Cortex of kidney (tissue), 1 donor: ENCODE measurements at places on chromosomes 3 and 15.

DNA sequence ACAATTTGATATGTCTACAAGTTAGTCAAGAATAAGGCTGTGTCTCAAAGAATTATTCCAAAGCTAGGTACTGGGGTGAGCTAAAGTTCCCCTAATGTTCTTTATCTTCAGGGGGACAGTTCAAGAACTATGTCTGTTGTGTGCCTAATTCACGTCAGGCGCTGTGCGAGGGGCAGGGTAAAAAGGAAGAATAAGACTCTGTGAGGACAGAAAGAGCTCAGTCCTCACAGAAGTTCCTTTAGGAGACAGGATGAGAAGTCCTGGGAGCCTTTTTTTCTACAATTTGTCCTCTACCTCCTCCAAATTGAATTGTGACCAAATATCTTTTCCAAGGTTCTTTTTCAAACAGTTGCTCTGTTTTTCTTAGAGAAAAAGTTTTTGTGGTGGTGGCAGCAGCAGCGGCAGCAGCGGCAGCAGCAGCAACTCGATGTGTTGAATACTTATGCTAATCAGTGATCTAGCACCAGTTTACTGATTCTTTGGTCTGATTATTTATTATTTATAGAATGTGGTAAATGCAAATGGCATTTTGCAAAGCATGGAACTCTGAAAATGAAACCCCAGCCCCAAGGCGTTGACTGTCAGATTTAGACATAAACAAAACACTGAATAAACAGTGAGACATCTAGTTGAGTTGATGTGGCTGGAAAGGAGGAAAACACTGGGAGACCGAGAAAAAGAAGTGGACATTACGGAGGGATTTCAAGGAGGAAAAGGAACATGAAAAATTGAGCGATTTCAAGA is 88.6 kb downstream of the GTPBP8 start:
- no peak for DNase-seq

GRCh38 chr3:152388631-152389030 is 119.9 kb downstream of the MBNL1 start:
- no peak for DNase-seq

- no peak for DNase-seq
Measured at GRCh38 chr15:44718180-44718926, 7.0 kb downstream of the B2M start.

DNA sequence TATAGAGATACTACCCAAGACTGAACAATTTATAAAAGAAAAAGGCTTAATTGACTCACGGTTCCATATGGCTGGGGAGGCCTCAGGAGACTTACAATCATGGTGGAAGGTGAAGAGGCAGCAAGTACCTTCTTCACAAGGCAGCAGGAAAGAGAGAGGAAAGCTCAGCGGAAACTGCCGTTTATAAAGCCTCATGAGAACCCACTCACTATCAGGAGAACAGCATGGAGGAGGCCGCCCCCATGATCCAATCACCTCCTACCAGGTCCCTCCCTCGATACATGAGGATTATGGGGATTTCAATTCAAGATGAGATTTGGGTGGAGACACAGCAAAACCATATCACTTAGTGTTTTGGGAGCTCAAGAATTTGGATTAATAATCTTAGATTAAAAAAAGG is 240.2 kb downstream of the UACA start:
- DNase-seq, result no peak

DNA sequence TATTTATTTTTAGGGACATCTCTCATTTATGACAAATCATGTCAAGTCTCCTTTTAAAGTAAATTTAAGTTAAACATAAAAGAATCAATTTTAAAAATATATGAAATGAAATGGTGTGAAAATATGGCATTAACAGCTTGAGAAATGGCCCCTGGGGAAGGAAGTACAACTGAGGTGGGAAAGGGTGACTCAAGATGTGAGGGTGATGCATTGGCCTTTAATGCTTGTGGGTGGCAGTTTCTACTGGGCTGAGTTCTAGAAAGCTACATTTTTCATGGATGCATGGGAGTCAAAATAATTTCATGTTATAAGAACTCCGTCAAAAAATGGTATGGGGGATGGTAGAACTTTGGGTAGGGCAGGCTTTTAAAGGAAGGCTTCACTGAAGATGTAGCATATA is 708.8 kb upstream of the CFAP20DC start:
- DNase-seq, result no peak

DNA sequence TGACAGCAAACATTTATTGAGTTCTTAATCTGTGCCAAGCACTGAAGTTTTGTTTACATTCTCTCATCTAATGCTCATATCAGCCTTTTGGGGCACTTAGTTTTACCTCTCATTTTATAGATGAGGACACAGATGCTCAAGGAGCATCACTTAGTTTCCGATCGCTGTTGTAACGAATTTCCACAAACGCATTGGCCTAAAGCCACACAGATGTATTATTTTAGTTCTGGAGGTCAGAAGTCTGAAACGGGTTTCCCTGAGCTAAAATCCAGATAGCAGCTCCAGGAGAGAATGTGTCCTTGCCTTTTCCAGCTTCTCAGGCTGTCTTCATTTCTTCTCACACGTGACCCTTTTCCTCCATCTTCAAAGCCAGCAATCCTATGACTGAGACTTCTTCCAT is 11.1 kb downstream of the SEMA6D start:
- DNase-seq, result no peak

DNA sequence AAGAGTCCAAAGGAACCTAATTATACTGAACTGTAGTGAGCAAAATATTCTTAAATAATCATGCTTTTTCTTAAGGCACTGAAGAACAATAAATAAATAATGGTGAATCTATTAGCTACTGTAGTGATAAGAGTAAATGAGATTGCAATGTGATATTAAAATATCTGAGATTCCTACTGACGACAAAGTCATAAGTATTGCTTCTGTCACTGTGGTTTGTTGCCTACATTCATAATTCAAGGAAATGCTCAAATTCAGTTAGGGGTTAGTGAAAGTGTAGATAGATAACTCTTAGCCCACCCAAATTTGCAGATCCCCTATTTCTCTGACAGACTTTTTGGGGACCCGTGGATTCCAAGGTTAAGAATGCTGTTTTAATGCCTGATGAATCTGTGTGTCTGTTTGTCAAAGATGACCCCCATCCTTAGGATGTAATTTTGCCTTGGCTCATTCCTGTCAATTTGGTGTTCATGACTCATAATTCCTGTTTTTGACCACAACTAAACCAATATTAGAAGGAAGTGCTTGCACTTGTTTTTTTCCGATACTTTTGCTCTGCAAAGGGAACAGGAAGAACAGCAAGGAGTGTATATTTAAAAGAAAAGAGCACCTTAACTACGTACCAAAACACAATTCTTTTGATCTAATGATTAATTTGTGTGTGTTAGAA is 86.7 kb downstream of the MAGI1 start:
- DNase-seq, result no peak

- DNase-seq, result no peak
Measured at GRCh38 chr3:152421162-152421561, 152.4 kb downstream of the MBNL1 start.

GRCh38 chr3:1207904-1208303 is 115.1 kb downstream of the CNTN6 start:
- no peak for DNase-seq

- no peak for DNase-seq
Measured at GRCh38 chr3:87462228-87462627, 185.8 kb upstream of the POU1F1 start.

GRCh38 chr15:69324565-69324964 is 25.9 kb downstream of the PAQR5 start:
- no peak for DNase-seq

- no peak for DNase-seq
Measured at GRCh38 chr3:12579456-12579855, 22.6 kb downstream of the MKRN2 start.
